CD8-positive, alpha-beta memory T cell (primary cell): ENCODE measurements at places on chromosomes 13 and 19. TPM values are rescaled to one million over a fixed set of nuclear protein-coding genes. Genes with fewer than 3 reads are reported as not detected.

- no peak for DNase-seq
These were observed 42.1 kb upstream of the GAS6 start for GRCh38 chr13:113905942-113906341.

DNA sequence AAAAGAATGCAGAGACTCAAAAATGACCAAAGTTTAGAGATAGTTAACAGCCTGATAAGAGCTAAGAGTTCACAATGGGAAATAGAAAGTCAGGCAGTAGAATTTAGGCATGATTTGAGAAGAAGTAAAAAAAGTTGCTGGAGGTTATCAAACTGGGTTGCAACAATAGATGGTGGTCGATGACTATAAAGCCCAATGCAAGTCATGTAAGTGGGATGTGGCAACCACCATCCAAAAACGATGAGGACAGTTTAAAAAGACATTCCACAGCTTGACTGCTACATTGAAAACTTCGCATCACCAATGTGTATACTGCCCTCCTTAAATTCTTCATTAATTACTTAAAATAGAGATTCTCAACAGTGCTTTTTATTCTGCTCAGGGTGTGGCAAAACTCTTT lies 19.7 kb downstream of the ELF1 start:
- no peak for DNase-seq

GRCh38 chr13:79468402-79468801 lies 12.6 kb upstream of the NDFIP2 start:
- DNase-seq = no peak

DNA sequence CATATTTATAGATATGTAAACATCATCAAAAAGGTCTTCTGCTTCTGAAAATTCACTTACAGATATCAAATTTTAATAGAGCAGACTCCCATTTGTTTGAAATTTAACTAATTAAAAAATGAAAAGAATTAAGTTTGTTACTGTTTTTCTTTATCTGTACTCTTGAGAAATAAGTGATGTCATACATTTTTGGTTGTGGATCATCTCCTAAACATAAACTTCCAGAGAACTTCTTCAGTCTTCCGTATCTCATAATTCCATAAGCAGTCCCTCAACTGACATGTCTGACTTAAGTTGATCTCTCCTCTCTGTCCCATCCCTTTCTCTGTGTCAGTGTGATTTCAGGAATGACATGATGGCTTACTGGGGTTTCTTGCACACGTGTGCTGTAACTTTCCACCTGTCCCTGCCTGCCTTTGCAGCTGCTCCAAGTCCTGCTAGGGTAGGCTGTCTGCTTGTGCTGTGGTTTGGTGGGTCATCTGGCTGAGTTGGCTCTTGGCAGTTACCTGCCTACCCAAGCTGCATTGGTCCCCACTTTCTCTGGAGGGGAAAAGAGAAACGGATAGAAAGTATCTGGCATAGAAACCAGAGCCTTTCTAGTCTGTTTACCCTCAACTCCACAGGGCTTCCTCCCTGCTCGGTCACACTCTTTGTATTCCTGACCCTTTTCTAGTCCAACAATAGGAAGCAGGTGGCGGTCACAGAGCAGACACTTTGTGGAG lies 127.1 kb downstream of the GGACT start:
- DNase-seq = no peak

GRCh38 chr13:80870186-80870585 lies 529.3 kb upstream of the SPRY2 start:
- DNase-seq = no peak

Gene CERS1
- total RNA-seq = not detected

Gene APBA3
- 36.3 TPM for total RNA-seq
